HS-27A (cell line): ENCODE measurements at places on chromosomes 5 and 9.

GRCh38 chr5:157485340-157485739, 25.3 kb downstream of the NIPAL4 start:
- no peak for DNase-seq

DNA sequence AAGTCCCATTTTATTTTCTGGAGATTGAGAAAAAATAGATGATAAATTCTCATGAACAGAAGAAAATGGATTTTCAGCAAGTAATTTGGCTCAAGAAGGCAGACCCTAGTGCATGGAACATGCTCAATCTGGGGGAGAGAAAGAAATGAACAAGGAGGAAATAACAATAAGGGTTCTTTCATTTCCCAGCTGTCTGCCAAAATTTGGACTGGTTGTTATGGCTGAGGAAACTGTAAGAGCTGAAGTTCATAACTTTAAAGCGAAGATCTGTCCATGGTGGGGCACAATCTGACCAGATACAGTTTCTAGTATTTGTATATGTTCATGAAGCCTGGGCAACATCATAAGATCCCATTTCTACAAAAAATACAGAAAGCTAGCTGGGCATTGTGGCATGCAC, 1386.5 kb upstream of the DMAC1 start:
- DNase-seq, result no peak

DNA sequence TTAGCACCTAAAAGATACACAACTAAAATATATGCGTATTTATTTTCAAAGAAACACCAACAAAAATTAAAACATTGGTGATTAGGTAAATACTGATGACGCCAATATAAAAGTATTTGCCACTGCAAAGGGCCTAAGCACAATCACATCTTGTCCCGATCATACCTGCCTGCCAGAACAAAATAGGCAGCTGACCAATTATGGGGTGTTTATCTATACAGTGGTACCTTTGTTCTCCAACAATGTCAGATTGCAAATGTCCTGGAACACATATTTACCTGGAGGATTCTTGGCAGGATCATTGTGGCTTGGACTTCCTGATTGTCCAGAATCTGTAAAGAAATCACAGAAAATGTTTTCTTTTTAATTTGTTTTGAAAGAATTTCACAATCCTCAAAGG, 134.5 kb downstream of the NFIB start:
- no peak for DNase-seq

GRCh38 chr5:104177651-104178050, 615.1 kb upstream of the NUDT12 start:
- no peak for DNase-seq

DNA sequence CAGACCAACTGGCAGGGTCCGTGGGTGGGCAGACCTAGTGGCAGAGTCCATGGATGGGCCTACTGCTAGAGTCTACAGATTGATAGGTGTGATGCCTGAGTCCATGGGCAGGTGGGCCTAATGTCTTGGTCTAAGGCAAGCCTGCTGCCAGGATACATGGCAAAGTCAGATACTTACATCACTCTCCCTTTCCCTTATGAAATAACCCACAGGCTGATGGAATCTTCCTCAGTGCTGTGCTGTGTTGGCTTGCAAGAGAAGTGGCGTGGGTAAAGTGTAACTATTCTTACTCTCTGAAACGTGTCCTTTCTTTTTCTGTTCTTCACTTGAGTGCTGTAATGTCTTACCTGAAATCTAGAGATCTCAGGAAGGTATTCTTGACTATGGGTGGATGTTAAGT, 67.3 kb upstream of the ADRB2 start:
- no peak for DNase-seq

DNA sequence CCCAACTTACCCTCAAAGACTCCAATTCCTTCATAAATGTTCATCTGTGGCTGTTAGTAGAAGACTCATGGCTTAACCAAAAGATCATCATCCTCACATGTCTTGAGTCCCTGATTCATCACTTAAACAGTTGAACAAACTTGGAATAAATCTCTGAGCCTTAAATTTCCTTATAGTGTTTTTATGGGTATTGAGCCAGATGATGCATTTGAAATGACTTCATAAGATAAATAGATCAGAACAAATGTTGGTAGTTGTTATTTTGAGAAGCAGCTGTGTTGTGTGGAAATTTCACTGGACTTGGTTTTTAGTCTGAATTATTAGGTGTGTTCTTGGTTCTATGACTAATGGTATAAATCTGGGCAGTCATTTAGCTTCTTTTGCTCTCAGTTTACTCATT, 236.2 kb downstream of the NNT start:
- DNase-seq, result peak; percentile 91

- no peak for DNase-seq
These were observed 255.2 kb downstream of the DOCK8 start for GRCh38 chr9:469672-470551.

DNA sequence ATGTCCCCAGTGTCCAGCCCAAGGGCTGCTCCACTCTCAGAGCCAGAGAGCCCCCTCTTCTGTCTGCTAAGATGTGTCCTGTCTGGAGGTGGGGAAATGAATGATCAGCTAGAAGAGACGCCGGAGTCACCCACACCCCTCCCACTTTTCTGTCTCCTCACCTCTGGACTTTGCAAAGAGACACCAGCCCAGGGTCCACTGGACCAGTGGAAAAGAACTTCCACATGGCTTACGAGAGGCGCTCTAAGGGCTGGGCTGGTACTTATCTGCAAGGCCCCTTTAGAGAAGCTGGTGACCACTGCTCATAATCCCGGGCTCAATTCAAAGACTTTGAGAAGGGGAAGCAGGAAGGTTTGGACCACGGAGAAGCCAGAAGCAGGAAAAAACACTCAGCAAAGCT, 9.2 kb downstream of the NR5A1 start:
- DNase-seq, result no peak

GRCh38 chr5:579746-580366, 32.3 kb upstream of the CEP72 start:
- no peak for DNase-seq

DNA sequence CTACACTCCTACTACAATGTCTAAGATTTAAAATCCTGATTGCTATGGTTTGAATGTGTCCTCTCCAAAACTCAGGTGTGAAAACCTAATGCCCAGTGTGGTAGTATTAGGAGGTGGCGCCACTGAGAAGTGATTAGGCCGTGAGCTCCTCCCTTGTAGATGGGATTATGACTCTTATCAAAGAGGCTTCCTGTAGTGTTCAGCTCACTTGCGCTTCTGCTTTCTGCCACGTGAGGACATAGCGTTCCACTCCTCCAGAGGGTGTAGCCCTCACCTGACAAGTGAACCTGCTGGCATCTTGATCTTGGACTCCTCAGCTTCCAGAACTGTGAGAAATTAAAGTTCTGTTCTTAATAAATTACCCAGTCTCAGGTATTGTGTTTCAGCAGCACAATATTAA, 33.0 kb upstream of the WHRN start:
- DNase-seq, result no peak

DNA sequence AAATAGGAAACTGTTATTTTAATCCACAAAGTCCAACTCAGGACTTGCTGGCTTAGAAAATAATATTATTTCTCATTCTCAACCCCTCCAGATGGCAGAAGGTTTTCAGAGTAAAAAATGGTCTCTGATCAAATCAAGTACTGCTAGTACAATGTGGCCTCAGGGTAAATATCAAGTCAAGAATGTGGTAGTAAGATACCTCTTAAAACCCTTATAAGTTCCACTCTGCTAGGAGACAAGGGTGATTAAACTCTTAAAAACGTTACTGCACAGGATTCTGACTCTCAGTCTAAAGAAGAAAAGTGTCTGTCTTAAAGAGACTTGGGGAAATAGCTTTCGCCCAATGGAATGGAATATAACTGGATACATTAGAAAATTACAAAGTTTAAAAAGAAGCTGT, 120.8 kb upstream of the PDE4D start:
- DNase-seq, result no peak

DNA sequence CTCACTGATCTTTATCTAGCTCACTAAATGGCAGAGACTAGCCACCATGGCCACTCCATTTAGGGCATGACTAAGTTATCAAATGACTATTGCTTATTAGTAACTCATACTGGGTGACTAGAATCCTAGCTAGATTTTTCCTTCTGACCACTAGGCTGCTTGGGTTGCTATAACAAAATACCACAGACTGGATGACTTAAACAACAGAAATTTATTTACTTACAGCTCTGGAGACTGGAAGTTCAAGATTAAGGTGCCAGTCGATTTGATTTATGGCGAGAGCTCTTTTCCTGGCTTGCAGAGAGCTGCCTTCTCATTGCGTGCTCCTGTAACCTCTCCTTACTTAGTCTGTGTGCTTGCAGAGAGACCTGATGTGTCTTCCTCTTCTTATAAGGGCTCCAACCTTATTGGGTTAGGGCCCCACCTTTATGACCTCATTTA, 55.0 kb upstream of the APC start:
- DNase-seq, result no peak

- no peak for DNase-seq
These were observed 20.0 kb downstream of the PRRT1B start for GRCh38 chr9:131565369-131565768.

- no peak for DNase-seq
These were observed 39.0 kb downstream of the SHB start for GRCh38 chr9:38029915-38030638.

- DNase-seq, result no peak
These were observed 29.7 kb downstream of the WHRN start for GRCh38 chr9:114475412-114476135.

- no peak for DNase-seq
These were observed 1.6 kb downstream of the URM1 start for GRCh38 chr9:128372784-128373183.

DNA sequence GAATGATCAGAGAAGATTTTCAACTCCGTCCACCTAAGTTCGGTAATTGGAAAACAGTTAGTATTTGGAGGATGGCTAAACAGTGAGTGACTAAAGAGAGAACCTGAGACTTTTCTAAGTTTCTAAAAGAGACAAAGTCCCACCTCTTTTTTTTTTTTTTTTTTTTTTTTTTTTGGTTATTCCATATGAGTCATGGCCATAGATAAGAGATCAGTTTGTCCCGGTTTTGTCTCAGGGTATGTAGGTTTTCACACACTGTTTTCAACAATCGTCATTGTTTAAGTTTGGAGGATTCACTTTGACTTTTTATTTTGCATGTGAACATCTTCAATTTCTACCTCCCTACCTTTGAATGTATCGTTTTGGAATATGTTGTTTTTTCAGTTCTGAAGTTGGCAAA, 85.9 kb downstream of the NTRK2 start:
- no peak for DNase-seq

DNA sequence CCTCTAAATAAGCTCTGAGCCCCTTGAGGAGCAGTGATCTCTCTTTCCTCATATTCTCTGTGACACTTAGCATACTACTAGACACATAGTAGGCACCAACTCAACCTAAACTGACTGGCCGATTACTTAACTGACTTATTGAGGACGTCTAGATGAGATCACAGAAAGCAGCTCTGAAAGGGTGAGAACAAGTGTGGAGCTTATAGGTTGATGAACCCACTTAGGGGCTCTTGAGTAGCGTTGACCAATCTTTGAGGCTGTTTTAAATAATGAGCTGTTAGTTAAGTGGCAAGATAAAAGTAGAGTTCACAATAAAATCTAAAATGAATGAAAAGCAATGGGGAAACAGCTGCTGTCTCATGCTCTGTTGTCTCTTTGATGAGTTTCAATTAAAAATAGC, 124.7 kb upstream of the TNPO1 start:
- no peak for DNase-seq

DNA sequence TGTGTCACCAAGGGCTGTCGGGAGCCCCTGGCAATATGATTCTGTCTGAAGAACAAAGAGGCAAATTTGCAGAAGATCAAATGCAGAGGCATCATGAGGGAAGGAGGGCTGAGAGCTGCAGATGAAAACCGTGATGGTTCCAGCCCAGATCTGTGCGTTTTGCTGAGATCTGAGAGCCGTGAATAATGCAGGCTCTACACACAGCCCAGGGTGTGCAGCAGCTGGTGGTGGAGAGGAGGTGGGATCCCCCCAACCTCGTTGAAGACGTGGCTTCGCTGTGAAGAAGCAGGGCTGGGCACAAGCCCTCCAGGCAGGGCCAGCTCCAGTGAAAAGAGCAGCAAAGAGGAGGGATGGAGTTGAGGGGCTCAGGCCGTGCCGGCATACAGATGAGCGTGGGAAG, 75.5 kb downstream of the TSPAN17 start:
- no peak for DNase-seq

DNA sequence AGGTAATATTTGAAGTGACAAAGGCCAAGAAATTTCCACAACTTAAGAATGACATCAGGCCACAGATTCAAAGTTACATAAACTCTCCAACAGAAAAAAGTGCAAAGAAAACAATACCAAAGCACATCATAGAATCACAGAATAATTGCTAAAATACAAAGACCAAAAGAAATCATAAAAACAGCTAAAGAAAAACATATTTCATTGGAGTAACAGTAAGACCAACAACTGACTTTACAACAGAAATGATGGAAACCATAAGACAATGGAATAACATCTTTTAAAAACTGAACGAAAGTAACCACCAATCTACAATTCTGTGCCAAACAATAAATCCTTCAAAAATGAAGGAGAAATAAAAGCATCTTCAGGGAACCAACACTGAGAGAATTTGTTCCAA, 38.3 kb downstream of the ZDHHC21 start:
- DNase-seq, result no peak

- no peak for DNase-seq
These were observed 212.0 kb downstream of the RAB3C start for GRCh38 chr5:58794875-58795274.
